Activated CD4-positive, alpha-beta T cell treated with anti-CD3 and anti-CD28 coated beads, Interleukin-2, amount 10 ng/mL, durations not matched to agents 24 days and 14 days (primary cell): ENCODE measurements at places on chromosomes 7 and 10. TPM values are rescaled to one million over a fixed set of nuclear protein-coding genes. Genes with fewer than 3 reads are reported as not detected.

Gene RET
- total RNA-seq, result 0.12 and 0.62 TPM in 2 replicates

Gene TUBAL3
- 0.14 TPM in 1 of 2 replicates, not detected in the other for total RNA-seq

Gene PHKG1
- total RNA-seq, result 2.8 and 5.0 TPM in 2 replicates

Gene AKR1C8
- not detected in 2 replicates for total RNA-seq

Gene ATP6V0E2
- total RNA-seq, result 43.5 and 46.7 TPM in 2 replicates

Gene SVOPL
- total RNA-seq, result not detected in 2 replicates

- no peak for DNase-seq
- H3K27ac ChIP-seq, result no peak overlapping the region
- peaks cover 34% of the 10 kb centered on the region for H3K36me3 ChIP-seq
- peaks cover 64% of the 10 kb centered on the region for H3K4me1 ChIP-seq
Observed at GRCh38 chr10:131905603-131906268, 4.9 kb downstream of the PPP2R2D start.

- peaks cover 28% of the 10 kb centered on the region for H3K27me3 ChIP-seq
- no peak overlapping the region for H3K4me3 ChIP-seq
- no peak overlapping the region for H3K27ac ChIP-seq
- DNase-seq, result peak; percentile 57
- no peaks in the 10 kb centered on the region for H3K4me1 ChIP-seq
Observed at GRCh38 chr7:64946772-64947171, 43.7 kb downstream of the ZNF273 start.

DNA sequence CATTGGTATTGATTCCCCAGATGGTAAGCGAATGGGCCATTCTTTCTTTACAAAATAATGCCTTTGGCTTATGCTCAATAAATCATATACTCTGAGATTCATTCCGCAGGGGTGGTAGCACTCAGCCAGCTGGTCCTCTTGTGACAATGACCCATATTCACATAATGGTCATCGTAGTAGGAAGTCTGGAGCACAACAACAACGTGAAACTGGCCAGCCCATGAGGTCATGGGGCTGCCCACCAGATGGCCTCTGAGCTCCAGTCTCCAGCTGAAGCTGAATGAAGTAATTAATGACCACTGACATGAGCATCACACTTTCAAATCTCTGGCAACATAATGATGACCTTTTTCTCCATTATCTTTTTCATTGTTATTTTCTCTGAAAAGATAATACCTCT is 42.3 kb upstream of the SORCS1 start:
- no peaks in the 10 kb centered on the region for H3K36me3 ChIP-seq
- no peak for DNase-seq
- H3K4me3 ChIP-seq, result no peak overlapping the region
- H3K4me1 ChIP-seq, result no peaks in the 10 kb centered on the region
- H3K27me3 ChIP-seq, result no peaks in the 10 kb centered on the region
- H3K27ac ChIP-seq, result no peak overlapping the region

- no peak overlapping the region for H3K4me3 ChIP-seq
- H3K27ac ChIP-seq, result no peak overlapping the region
- no peaks in the 10 kb centered on the region for H3K27me3 ChIP-seq
- H3K4me1 ChIP-seq, result no peaks in the 10 kb centered on the region
Observed at GRCh38 chr7:155846156-155846555, 33.9 kb upstream of the SHH start.

DNA sequence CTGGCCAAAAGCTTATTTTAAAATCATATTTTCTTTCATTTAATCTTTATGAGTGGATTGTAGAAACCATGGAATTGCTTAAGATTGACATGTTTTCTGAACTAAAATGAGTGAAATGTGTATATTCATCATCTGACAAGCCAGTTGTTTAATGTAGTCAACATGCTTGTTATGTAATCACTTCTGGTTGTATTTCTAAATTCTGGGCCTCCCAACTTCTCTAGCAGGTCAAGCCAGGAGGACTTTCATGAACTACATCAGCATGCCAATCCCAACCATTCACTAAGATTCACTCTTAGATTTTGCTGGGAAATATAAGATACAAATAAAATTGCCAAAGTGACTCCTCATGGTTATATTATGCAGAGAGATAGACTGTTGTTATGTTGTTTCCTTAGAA is 21.1 kb upstream of the MAP3K8 start:
- H3K27me3 ChIP-seq, result no peaks in the 10 kb centered on the region
- no peaks in the 10 kb centered on the region for H3K36me3 ChIP-seq
- peaks cover 15% of the 10 kb centered on the region for H3K4me1 ChIP-seq
- no peak overlapping the region for H3K27ac ChIP-seq
- H3K4me3 ChIP-seq, result no peak overlapping the region

- no peaks in the 10 kb centered on the region for H3K27me3 ChIP-seq
- H3K4me3 ChIP-seq, result no peak overlapping the region
- no peaks in the 10 kb centered on the region for H3K36me3 ChIP-seq
- H3K4me1 ChIP-seq, result no peaks in the 10 kb centered on the region
Observed at GRCh38 chr7:74010407-74010806, 17.6 kb upstream of the ELN start.

- no peak overlapping the region for H3K27ac ChIP-seq
- H3K36me3 ChIP-seq, result peaks cover 2% of the 10 kb centered on the region
- H3K4me1 ChIP-seq, result no peaks in the 10 kb centered on the region
- no peak for DNase-seq
- no peak overlapping the region for H3K4me3 ChIP-seq
- no peaks in the 10 kb centered on the region for H3K27me3 ChIP-seq
Observed at GRCh38 chr7:63789378-63790176, 209.1 kb upstream of the ZNF722 start.

- H3K4me1 ChIP-seq, result peaks cover 5% of the 10 kb centered on the region
- H3K36me3 ChIP-seq, result peaks cover 66% of the 10 kb centered on the region
- peak; percentile 44 for DNase-seq
Observed at GRCh38 chr7:30633223-30633622, 38.5 kb downstream of the GARS1 start.

DNA sequence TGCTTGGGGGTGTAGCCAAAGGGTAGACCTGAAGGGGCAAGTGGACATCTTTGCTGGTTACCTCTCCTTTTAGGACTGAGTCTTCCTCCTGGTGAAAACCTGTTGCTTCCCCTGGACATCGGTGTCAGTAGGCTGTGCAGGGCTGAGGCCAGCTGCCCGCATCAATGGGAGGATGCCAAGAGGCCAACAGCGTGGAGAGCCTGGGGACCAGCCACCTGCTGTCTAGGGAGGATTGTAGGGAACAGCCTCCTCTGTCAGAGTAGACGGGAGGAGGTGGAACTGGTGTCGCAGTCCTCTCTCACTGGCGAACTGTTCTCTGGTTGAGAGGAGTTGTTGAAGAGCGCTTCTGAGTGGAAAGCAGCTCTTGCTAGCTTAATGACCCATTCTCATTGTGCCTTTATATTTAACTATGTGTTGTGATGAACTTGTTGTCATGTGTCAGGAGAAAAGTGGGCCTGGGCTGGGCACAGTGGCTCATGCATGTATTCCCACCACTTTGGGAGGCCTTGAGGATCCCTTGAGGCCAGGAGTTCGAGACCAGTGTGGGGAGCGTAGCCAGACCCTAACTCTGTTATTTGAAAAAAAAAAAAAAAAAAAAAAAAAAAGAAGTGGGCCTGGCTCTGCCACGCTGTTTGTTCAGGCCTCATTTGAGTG is 1.8 kb downstream of the SUFU start:
- H3K4me3 ChIP-seq, result no peak overlapping the region
- DNase-seq, result no peak

DNA sequence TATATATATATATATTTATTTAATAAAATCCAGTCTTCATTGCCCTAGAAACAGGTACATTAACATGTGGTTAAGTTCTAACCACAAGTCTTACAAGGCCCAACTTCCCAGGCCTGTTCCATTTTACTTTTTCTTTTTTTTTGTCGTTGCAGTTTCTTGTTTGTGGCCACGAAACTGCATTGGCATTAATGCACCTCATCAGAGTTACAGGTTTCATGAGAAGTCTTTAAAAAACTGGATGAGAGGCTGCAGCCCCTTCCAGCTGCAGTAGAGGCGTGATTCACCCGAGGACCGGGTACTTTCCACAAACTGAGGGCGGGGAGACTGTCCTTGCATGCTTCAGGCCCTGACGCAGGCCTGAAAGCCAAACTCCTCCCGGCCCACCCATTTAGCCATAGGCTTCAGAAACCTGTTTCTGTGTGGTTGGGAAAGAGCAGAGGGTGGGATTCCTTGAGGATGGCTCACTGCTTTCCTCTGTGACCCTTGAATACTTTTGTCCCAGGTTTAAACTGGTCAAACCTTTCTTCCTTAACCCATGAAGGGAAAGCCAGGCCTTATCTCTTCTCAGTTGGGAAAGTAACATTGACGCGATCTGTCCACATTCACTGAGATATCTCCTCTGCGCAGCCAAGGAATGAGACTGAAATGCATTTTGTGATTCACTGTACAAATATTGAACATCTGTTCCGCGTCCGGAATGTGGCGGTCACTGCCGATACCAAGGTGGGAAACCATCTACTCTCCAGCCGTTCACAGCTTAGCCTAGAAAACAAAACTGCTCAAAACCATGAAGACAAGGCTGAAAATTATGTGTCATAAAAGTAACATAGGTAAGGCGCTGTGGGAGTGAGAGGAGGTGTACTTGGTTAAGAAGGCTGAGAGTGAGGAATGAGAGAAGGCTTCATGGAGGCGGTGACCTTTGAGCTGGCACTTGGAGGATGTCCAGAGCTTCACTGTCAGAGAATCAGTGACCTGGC is 311.7 kb downstream of the GATA3 start:
- DNase-seq, result peak; percentile 69
- H3K27ac ChIP-seq, result peak overlapping the region; percentile 81
- H3K36me3 ChIP-seq, result peaks cover 9% of the 10 kb centered on the region
- no peaks in the 10 kb centered on the region for H3K27me3 ChIP-seq
- peaks cover 43% of the 10 kb centered on the region for H3K4me1 ChIP-seq

DNA sequence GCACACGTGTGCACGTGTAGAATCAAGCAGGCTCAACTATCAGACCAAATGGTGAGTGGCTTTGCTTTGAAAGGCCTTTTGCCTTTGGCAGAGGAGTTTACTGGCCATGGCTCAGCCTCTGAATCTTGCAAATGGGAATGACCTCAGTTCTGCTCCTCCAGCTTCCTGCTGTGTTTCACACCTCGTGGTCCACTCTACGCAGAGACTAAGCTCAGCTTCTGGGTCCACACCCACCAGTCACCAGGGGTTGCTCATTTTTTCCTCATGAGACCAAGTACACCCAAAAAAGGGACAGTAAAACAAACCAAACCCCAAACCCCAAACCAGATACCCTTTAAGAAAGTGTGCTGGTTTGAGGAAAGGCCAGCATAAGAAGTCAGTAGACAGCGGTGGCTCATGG is 236.4 kb downstream of the DNAJB6 start:
- H3K36me3 ChIP-seq, result no peaks in the 10 kb centered on the region
- H3K27ac ChIP-seq, result no peak overlapping the region
- no peak overlapping the region for H3K4me3 ChIP-seq
- peaks cover 35% of the 10 kb centered on the region for H3K4me1 ChIP-seq
- peaks cover 9% of the 10 kb centered on the region for H3K27me3 ChIP-seq
- DNase-seq, result no peak

GRCh38 chr10:60234551-60234950 is 155.1 kb downstream of the ANK3 start:
- no peak overlapping the region for H3K27ac ChIP-seq
- peaks cover 23% of the 10 kb centered on the region for H3K4me1 ChIP-seq
- peaks cover 2% of the 10 kb centered on the region for H3K36me3 ChIP-seq
- no peak overlapping the region for H3K4me3 ChIP-seq
- no peaks in the 10 kb centered on the region for H3K27me3 ChIP-seq

GRCh38 chr10:88497913-88498312 is 85.2 kb downstream of the RNLS start:
- H3K4me3 ChIP-seq, result no peak overlapping the region
- no peaks in the 10 kb centered on the region for H3K36me3 ChIP-seq

DNA sequence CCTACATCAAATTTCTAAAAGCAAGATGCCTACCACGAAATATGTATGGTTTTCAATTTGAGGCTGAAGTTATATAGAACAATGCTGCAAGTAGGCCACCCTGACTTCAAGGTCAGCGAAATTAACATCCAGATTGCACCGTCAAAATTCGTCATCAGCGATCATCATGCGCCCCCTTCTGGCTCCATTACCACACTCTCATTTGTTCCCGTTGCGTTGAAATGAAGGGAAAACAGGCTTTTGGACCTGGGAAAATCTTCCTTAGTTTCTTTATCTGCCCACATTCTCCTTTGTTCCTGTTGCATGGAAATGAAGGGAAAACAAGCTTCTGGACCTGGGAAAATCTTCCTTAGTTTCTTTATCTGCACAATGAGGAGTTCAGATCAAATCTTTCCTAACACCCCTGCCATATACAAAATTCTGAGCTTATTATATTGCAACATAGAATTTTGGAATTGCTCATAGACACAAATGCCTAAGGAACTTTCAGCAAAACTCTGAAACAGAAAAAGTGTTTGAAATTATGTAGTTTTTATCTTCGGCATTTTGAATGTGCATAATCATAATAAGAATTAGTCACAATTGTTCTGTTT is 98.2 kb upstream of the PRKCQ start:
- H3K4me3 ChIP-seq, result no peak overlapping the region
- H3K27ac ChIP-seq, result no peak overlapping the region
- peaks cover 9% of the 10 kb centered on the region for H3K4me1 ChIP-seq
- peak; percentile 89 for DNase-seq
- H3K36me3 ChIP-seq, result no peaks in the 10 kb centered on the region
- peaks cover 57% of the 10 kb centered on the region for H3K27me3 ChIP-seq

DNA sequence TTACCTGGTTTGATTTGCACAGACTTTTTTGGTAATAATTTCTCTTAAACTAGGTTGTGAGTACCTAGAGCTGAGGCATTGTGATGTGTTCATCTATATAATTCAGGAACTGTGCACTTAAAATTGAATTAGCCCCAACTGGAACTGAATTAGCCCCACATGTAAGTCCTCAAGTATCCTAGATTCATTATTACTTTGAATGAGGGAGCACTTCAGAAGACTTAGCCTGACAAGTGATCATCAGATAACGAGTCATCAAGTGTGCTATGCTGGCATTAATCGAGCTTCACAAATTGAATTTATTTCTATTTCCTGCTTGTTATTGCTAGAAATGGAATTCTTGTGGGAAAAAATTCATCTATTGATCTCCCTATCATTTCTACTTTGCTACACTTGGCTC is 323.4 kb upstream of the SEMA3D start:
- no peaks in the 10 kb centered on the region for H3K4me1 ChIP-seq
- H3K27ac ChIP-seq, result no peak overlapping the region
- DNase-seq, result no peak
- no peaks in the 10 kb centered on the region for H3K36me3 ChIP-seq
- no peaks in the 10 kb centered on the region for H3K27me3 ChIP-seq
